Kasumi-1 (cell line): ENCODE measurements at places on chromosomes 5 and 9.

DNA sequence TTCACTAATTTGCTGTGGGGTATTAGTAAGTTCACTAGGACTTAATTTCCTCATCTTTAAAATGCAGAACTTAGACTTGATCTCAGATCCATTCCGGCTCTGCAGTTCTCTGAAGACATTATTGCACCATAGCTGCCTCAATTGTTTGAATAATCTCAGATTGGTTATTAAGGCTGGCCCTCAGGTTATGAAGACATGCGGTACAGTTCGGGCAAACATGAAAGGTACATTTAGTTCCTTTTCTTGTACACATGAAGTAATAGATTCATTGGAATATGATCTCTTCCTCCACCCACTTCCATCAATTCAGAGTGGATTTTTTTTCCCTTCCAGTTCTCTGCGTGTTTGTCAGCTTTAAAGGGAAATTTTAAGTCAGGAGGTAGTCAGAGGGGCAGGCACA lies 28.0 kb downstream of the ATP6V0E1 start:
- no peak for DNase-seq

- no peak for DNase-seq
Observed at GRCh38 chr9:112120439-112120925, 54.6 kb downstream of the SUSD1 start.

DNA sequence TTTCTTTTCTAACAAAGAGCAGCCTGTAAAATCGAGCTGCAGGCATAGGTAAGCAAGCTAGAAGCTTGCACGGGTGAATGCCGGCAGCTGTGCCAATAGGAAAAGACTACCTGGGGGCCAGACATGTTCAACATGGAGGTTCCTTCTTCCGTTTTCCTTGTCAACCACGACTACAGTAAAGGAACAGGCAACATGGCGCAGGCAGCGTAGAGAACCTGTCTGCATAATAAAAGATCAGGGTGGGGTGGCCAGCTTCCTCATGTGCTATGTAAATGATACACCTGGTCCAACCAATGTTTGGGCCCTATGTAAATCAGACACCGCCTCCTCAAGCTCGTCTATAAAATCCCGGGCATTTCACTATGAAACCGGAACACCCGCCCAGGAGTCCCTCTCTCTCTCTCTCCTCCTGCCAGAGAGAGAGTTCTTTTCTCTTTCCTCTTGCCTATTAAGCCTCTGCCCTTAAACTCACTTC lies 103.8 kb upstream of the LIFR start:
- DNase-seq: no peak

- DNase-seq: no peak
Observed at GRCh38 chr5:72434056-72434780, 73.0 kb downstream of the ZNF366 start.

GRCh38 chr9:125635888-125636287 lies 71.1 kb downstream of the MAPKAP1 start:
- DNase-seq: no peak

GRCh38 chr9:35691334-35691650 lies 1.6 kb upstream of the TPM2 start:
- no peak for DNase-seq

- DNase-seq: no peak
Observed at GRCh38 chr5:158879993-158880392, 219.7 kb downstream of the EBF1 start.

GRCh38 chr5:173691931-173692330 lies 75.5 kb upstream of the BOD1 start:
- DNase-seq: no peak

GRCh38 chr9:14306672-14307660 lies 7.0 kb downstream of the NFIB start:
- DNase-seq: no peak

GRCh38 chr5:170360709-170361108 lies 28.5 kb downstream of the KCNMB1 start:
- peak; percentile 74 for DNase-seq

- DNase-seq: peak; percentile 9
Observed at GRCh38 chr9:121283856-121284732, 16.1 kb downstream of the GSN start.
